ENCODE measurements at places on chromosomes 6 and 20. TPM values are rescaled to one million over a fixed set of nuclear protein-coding genes. Genes with fewer than 3 reads are reported as not detected.

TREML2 gene
- total RNA-seq = not detected

OXT gene
- not detected for total RNA-seq

LY6G6F gene
- not detected for total RNA-seq

PKIB gene
- total RNA-seq = 0.72 TPM

MYLK4 gene
- total RNA-seq = 0.29 TPM

ULBP3 gene
- total RNA-seq = 13.6 TPM

BTN1A1 gene
- not detected for total RNA-seq

ARFGEF3 gene
- total RNA-seq = 0.20 TPM

CHRNA4 gene
- not detected for total RNA-seq

All from RPMI7951 (cell line).